Bronchial epithelial cell (primary cell): ENCODE measurements at places on chromosomes 7 and 10.

DNA sequence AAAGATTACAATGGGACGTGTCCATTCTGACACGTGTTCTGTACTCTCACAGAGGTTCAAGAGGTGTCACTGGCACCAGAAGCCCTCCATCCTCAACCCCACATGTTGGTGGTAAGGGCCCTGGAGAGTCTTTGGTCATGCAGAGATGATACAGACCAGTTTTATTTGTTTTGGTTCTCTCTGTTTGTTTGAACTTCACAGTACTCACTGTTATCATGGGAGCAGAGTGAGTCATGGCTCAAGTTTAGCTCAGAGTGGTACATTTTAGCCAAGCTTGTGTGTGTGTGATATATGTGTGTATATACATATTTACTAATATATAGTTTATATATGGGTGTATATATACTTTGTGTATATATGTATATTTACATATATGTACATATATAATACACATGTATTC, 935.6 kb downstream of the GRID1 start:
- peak; percentile 67 for DNase-seq

- DNase-seq: no peak
Measured at GRCh38 chr10:32328499-32328898, 18.5 kb downstream of the EPC1 start.

DNA sequence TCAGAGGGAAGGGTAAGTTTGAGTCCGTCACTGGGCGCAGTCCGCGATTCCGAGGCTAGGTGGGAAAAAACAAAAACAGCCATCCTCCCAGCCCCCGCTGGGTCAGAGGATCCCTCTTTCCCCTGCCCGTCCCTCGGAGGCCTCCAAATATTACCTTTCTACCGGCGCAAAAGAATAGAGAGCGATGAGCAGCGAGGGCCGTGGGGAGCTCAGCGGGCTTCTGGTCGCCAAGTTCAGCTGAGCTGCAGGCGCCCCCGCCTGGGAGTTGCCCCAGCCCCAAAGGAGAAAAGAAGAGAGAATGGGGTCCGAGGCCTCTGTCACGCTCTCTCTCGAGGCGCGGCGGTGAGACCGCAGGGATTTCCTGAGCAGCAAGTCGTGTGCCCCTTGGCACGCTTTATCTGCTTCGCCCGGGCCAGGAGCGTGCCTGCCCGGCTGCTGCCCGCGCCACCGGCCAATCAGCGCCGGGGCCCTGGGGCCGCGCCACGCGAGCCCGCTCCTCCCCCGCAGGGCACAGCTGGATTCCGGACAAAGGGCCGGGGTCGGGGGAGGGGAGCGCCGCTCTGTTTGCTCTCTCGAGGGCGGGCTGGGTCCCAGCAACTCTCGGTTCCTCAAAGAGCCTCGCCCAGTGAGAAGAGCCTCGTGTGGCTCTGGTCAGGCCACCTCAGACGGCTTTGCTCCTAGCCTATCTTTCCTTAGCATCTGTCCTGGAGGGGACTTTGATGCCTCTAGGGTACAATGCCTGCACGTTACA, at the start of gene NEUROG3:
Gene NEUROG3 (minus strand): TSS at position 367 of the 751 bp plus-strand sequence. CDS start 379 bp downstream, outside the sequence.
- no peak for DNase-seq

GRCh38 chr7:37382546-37383088, 66.0 kb downstream of the ELMO1 start:
- DNase-seq: no peak

- DNase-seq: no peak
Measured at GRCh38 chr10:48670978-48671913, 13.4 kb upstream of the WDFY4 start.

- no peak for DNase-seq
Measured at GRCh38 chr10:80921032-80921431, 383.3 kb downstream of the SH2D4B start.

- DNase-seq: no peak
Measured at GRCh38 chr10:77421591-77421990, 216.0 kb downstream of the KCNMA1 start.
